Cerebellar cortex (tissue), 1 donor: ENCODE measurements at places on chromosomes 4 and X.

GRCh38 chr4:146640465-146641061 lies 1.9 kb downstream of the POU4F2 start:
- no peak for DNase-seq

DNA sequence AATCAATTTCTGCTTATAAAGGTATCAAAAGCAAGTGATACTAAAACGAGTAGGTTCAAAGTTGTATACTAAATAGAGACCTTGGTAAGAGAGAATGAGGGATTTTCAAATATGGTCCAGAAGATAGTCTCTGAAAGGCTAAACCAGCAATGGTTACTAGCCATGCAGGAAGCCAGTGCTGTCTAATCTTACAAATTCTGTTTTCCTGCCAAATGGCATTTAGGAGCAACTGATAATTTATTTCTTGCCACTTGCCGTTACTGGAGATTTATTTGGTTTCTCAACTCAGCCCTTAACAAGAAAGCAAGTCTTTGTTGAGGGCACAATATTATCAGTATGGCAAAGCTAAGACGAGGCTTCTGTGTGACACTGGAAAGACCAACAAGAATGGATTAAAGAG lies 47.2 kb downstream of the MAP7D3 start:
- DNase-seq, result no peak

- no peak for DNase-seq
Measured at GRCh38 chr4:146238107-146238506, 23.8 kb downstream of the REELD1 start.

- DNase-seq, result no peak
Measured at GRCh38 chr4:182823576-182823975, 93.6 kb downstream of the DCTD start.

GRCh38 chrX:81195712-81196111 lies 6.0 kb downstream of the HMGN5 start:
- peak; percentile 34 for DNase-seq

GRCh38 chrX:110056419-110056818 lies 53.5 kb downstream of the TMEM164 start:
- DNase-seq, result no peak

DNA sequence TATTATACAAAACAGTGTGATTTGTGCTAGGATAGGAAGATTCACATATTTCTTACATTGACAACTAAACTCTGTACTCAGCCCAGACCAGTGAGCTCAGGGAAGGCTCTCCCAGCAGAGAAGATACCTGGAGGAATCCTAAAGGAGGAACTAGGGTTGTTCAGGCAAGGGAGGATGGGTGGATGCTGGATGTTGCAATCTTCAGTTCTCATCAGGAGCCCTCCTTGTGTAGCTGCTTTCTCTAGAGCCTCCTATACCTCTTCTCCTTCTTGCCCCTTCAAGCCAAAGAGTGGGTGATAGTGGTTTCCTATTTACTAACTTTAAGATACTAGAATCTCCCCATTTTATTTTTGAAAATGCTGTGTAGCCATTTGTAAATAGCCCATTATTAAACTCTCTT lies 117.3 kb downstream of the NKX6-1 start:
- no peak for DNase-seq

- DNase-seq, result no peak
Measured at GRCh38 chrX:130085551-130086446, 24.5 kb downstream of the ELF4 start.

GRCh38 chr4:130210864-130211263 lies 1114.9 kb downstream of the C4orf33 start:
- no peak for DNase-seq

DNA sequence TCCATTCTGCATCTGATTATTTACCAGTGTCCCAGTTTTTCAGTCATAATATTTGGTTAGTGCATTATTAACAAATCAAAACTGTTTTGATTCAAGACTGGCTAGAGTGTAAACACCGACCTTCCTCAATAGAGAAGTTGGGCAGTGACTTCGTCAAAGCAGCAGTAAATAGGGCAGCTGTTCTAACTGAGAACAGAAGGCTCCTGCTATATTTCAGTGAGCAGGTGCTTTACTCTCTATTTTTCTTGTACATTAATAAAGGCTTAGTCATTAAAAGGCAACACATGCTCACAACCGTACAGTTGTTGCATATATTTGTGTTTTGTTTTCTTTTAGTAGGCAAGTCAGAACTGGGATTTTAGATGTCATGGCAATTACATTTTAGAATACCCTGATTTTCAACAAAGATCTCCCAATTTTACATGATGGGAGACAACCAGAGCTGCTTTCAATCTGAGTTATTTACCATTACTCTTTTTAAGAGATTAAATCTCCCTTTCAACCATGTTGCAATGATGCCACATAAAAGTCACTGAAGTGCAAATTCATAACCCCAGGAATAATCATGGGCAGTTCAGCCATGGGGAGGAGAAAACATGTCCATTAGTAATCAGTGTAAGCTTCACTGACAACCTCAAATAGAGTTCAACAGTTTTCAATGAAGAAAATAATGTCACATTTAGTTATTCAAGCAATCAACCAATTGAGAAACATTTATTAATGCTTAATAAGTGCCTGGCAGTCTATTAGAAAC lies 233.3 kb downstream of the NDST4 start:
- no peak for DNase-seq

DNA sequence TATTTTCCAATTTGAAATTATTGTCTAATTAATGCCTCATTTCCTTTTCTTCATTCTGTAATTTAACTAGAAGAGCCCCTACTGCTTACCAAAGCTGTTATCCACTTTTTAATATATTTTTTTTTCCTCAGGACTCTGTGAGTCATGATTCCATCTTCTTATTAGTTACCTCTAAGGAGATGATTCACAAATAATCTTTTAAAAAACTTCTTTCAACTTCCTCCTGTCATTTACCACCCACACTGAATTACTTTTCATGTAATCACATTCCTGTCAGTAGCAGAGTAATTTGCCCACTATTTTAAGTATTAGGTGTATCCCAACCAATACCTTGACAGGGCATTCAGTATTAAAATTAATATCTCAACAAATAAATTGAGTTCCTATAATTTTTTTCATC lies 470.9 kb upstream of the ADGRL3 start:
- DNase-seq, result no peak

DNA sequence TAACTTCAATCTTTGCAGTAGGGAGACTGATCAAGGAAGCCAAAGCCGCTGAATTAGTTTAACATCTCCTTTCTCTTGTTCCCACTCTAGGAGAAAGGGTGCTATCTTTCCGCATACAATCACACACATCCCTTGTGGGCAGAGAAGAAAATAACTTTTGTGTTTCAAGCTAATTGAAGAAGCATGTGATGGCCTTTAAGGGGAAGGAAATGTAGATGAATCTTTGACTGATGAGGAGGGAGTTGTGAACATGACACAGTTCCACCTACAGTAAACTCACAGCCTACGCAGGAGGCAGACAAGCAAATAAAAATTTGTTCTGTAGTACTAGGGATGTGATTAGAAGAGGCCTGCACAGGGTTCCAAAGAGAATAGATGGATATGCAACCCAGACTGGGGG lies 14.7 kb upstream of the SPATA4 start:
- DNase-seq, result no peak

DNA sequence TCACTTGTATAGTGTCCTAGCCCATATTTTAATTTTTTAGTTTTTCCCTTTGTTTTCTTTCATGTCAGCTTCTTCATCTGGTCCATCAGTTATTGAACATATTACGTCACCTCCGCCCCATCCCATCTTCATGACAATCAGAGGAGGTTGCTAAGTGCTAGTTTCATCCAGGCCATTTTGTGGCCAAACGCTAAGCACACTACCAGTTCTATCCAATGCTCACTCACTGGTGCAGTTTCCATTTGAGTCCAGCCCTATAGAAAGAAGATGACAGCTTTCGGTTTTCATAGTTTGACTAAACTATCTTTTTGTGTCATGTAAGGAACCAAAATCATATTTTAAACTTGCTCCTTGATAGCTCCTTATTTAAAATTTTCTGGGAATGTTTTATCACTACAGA lies 304.2 kb downstream of the TENM3 start:
- no peak for DNase-seq

- DNase-seq, result no peak
Measured at GRCh38 chr4:122687531-122688061, 44.9 kb upstream of the BBS12 start.

- no peak for DNase-seq
Measured at GRCh38 chr4:98510757-98511517, 147.5 kb downstream of the TSPAN5 start.

GRCh38 chr4:67581208-67581857 lies 22.8 kb downstream of the STAP1 start:
- DNase-seq, result no peak
